ENCODE measurements at places on chromosomes 11 and 22.

DNA sequence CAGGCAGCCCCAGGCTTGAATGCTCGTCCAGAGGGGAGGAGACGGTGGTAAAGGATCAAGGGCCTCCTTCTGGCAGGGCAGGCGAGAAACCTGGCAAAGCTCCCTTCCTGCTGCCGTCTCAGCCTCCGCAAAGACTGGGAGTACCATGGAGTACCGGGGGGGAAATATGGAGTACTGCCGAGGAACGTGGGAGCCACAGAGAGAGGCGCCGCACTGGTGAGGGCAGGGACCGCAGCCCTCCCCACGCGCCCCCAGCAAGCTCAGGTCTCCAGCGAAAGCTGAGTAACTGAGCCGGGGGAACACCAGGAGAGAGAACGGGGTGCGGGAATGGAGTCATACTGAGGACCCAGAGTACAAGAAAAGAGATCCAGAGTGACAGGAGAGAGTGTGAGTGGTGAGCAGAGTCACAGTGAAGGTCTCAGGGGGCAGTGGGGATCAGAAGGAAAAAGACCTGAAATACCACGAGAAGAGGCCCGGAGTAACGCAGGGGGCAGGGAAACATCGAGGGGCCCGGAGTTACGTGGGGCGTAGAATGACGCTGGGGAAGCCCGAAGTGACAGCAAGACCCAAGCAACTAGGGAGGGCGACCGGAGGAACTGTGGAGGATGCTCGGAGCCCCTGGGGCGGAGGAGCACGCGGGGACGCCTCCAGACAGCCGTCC is 740 bp downstream of the EML3 start:
- DNase-seq, result peak; percentile 84

GRCh38 chr11:46049325-46049897 is 71.8 kb downstream of the PHF21A start:
- DNase-seq, result no peak

GRCh38 chr11:118572981-118573550 is 857 bp downstream of the ARCN1 start:
- DNase-seq, result peak; percentile 35

DNA sequence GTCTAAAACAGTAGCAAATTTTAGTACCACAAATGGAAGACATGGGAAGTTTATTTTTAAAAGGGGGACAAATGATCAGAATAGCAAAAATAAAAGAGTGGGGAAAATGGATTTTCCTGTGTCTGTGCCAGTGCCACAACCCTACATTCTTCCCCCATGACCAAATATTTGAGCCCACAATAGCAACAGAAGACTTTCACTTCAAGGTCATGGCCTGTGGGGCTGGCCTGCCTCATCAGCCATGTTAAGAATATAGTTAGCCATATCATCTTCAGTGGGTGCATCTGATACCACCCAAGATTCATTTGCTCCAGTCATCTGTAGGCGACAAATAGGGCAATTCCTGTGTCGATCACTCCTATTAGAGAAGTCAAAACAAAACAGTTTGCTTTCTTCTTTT is 26.3 kb downstream of the RNF141 start:
- DNase-seq, result no peak

DNA sequence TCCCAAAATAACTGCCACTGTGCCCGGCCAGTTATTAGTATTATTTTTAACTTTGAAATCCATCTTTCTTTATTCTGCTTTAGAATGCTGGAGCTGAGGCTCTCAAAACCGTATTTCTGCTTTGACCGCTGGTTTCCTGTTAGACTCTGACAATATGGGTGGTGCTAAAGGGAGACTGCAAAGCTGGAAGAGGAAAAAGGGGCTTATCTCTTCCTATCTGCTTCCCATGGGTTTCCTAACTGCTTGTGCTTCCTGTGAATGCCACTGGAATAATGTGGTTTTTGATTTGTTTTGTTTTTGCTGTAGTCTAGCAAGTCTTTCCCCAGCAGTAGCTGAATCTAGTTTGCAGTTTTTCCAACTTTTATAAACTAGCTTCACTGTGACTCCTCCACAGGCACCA is 43.6 kb downstream of the XRRA1 start:
- no peak for DNase-seq

DNA sequence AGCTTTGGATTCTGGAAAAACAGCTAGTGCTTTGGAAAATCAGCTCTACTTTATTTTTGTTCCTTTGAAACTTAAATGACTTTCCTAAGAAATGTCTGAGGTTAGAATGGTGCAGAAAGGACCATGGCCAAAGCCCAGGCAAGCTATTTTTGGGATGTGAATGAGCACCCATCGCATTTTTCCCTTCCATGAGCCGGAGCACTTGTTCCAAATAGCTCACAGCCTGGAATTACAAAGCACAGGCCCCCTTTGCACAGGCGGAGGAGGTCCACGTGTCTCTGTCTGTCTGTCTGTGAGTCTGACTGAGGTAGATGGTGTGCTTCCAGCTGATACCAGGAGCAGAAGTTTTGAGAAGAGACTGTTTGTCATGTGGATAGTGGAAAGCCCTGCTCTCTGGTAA is 50.7 kb downstream of the MICAL2 start:
- DNase-seq, result peak; percentile 40

GRCh38 chr22:44341431-44342346 is 28.9 kb upstream of the SHISAL1 start:
- no peak for DNase-seq

DNA sequence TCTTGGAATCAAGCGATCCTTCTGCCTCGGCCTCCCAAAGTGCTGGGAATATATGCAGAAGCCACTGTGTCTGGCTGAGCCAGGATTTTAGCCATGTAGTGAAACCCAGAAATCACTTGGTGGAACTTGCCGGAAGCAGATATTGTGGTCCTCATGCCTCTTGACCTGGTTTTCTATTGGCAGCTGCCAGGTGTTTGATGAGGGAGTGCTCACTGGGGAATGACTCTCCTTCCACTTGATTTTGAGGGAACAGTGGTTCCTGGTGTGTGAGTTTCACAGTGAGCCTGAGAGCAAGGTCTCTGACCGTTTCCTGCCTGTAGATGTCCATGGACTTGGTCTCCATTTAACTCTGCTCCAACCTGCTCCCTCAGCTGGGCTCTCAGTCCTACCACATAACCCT is 34.7 kb upstream of the ELF5 start:
- no peak for DNase-seq

DNA sequence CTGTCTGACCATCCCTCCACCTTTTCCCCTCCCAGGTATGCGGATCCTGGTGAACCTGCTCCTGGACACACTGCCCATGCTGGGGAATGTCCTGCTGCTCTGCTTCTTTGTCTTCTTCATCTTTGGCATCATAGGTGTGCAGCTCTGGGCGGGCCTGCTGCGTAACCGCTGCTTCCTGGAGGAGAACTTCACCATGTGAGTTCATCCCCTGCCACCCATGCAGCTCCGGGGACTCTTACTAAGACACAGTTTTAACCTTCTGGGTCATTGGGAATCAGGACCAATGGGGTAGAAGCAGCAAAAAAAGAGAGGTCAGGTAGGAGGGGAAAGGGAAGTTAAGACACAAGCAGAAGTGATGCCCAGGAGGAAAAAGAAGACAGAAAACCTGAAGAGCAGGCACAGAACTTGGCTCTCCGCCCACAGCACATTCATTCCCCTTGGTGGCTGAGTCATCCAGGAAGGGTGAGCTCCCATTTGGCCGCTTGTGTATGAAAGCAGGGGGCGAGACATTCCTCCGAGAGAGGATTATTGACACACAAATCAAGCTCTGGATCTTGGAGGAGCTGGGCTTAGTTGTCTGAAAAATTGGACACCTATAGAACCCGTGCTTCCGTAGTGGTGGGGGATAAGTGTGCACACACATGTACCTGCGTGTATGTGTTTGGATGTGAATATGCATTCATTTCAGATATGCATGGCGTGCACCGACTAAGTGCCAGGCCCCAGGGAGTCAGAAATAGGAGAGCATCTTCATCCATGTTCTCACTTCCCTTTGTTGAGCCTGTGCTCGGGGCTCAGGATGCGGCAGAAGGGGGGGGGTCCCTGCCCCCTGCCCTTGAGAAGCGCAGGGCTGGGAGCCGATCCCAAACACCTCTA is 64.2 kb downstream of the CACNA1I start:
- no peak for DNase-seq

GRCh38 chr11:2724653-2725367 is 25.0 kb upstream of the KCNQ1OT1 start:
- peak; percentile 76 for DNase-seq

- DNase-seq, result no peak
Observed at GRCh38 chr11:7688238-7688826, 15.0 kb upstream of the CYB5R2 start.

- no peak for DNase-seq
Observed at GRCh38 chr22:40782521-40782920, 36.6 kb downstream of the SLC25A17 start.

GRCh38 chr11:128936606-128937251 is 5.9 kb downstream of the TP53AIP1 start:
- no peak for DNase-seq

- DNase-seq, result peak; percentile 95
Observed at GRCh38 chr11:118929501-118930093, 3.9 kb upstream of the BCL9L start.

DNA sequence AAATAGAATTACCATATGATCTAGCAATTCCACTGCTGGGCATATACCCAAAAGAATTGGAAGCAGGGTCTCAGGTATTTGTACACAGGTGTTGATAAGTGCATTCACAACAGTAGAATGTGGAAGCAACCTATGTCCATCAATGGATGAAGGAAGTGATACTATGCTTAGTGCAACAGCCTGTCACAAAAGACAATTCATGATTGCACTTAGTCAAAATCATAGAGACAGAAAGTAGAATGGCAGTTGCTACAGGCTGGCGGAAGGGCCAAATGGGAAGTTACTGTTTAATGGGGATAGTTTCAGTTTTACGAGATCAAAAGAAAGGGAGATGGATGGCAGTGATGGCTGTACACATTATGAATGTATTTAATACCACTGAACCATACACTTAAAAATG is 42.0 kb downstream of the SGSM3 start:
- DNase-seq, result no peak

- peak; percentile 12 for DNase-seq
Observed at GRCh38 chr11:126482586-126483108, 127.2 kb downstream of the ST3GAL4 start.

DNA sequence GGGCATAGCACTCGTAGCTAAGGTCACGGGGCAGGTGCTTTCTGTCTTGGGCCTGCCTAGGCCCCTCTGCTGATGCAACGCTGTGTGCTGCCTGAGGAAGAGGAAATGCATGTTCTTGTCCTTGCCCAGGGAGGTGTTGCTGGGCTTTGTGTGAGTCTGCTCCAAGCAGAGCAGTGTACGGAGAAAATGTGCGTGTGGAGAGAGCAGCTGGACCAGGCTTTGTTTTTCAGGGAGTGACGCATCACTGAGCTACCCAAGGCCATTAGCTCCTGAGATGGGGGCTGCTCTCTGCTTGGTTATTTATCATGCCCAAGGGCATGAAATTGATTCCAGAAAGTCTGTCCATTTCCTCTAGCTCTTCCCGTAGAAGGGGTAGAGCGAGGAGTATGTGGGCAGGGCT is 82.9 kb upstream of the THY1 start:
- DNase-seq, result no peak

- no peak for DNase-seq
Observed at GRCh38 chr22:42396621-42397331, 35.4 kb downstream of the NFAM1 start.

DNA sequence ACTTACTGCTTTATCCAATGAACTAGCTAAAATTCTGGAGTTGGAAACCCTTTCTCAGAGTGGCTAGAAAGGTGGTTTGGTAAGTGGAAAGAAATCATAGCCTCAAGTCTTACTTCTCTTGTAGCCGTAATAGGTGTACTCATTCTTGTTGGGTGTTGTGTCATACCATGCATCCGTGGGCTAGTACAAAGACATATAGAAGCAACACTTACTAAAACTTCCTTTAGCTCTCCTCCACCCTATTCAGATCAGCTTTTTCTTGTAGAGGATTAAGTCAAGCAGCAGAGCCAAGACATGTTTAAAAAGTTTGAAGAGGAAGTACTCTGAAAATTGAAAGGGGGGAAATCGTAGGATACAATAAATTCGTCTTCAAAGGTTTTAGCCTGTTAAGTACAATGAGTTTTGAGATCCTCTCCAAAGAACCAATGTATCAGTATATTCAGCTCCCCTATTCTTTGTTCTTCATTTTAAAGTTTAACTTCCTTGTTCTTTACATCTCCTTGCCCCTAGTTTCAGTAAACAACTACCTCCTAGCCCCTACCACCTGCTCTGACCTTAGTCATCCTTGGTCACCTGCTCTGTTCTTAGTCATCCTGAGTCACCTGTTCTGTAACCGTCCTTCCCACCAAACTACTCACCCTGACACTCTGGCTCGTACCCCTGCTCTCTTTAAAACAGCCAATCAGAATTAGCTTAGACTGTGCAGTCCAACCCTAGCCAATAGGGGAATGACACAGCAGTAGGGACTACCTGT is 62.1 kb upstream of the DEUP1 start:
- DNase-seq, result no peak

DNA sequence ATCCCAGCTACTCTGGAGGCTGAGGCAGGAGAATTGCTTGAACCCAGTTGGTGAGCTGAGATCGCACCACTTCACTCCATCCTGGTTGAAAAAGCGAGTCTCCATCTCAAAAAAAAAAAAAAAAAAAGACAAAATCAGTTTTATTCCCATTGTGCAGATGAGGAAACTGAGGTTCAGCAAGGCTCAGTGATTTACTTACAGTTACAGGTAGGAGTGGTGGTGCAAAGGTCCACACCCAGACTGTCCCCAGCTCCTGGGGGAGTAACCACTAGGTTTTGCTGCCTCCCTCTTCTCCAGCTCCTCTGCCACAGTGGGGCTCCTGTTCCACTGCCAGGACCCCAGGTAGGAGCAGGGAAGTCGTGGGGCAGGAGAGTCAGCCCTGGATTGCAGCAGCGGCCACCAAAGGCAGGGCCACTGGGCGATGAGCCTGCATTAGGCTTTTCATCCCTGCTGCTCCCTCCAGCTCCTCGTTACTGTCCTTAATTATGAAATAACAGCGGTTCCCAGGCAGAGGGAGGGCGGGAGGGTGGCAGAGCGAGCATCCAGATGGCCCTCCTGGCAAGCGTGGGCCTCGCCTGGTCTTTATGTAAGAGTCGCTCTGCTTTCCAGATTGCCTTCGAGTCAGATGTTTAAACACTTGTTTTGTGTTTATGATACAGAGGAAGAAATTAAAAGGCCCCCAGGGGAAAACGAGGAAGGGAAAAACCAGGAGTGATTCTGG is 15.5 kb upstream of the RASD2 start:
- peak; percentile 69 for DNase-seq

- DNase-seq, result peak; percentile 35
Observed at GRCh38 chr11:73297231-73297590, 10.9 kb upstream of the ARHGEF17 start.

- DNase-seq, result no peak
Observed at GRCh38 chr11:131411636-131412035, 41.2 kb downstream of the NTM start.

DNA sequence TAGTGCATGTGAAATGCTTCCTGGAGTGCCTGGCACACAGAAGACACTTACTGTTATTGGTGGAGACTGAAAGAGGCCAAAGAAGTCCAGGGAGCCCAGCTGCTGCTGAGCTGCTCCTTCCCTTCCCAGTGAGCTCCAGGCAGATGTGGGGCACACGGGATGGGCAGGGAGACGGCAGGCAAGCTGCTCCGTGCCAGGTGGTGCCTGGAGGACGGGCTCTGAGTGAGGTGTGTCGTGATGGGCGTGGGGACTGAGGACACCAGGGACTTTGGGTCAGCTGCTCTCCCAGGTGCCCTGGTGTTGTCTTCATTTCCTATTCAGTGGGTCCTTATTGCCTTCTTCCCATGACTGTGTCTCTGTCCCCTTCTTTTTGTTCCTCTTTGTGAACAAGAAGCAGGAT is 19.5 kb downstream of the TAB1 start:
- no peak for DNase-seq

GRCh38 chr11:36713715-36714114 is 115.7 kb upstream of the RAG2 start:
- DNase-seq, result peak; percentile 41

- DNase-seq, result peak; percentile 61
Observed at GRCh38 chr11:70399681-70400112, 1.4 kb downstream of the CTTN start.

- no peak for DNase-seq
Observed at GRCh38 chr22:27144321-27144720, 486.9 kb downstream of the MIAT start.
